ENCODE measurements at places on chromosomes 2 and 18. TPM values are rescaled to one million over a fixed set of nuclear protein-coding genes. Genes with fewer than 3 reads are reported as not detected.

DNA sequence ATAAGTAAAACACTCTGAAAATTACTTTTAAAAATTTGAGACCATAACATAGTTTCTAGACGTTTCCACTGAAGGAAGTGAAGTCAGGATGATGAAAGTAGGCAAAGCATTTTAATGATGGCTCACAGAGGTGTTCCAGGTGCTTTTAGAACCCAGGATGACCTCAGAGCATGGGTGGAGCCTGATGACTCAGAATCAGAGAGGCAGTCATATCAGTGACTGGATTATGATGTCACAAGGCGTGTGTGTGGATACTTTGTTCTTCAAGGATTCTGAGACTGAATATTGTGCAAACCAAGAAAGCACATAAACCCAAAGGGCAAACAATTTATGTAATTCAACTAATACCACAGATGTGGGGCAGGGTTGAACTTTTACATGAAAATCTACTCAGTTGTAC lies 208.0 kb upstream of the FBXO11 start:
- H3K4me1 ChIP-seq, result peaks cover 19% of the 10 kb centered on the region
- H3K27ac ChIP-seq, result no peak overlapping the region
- DNase-seq, result no peak
- H3K36me3 ChIP-seq, result no peaks in the 10 kb centered on the region
- no peaks in the 10 kb centered on the region for H3K27me3 ChIP-seq

GPR45 gene
- total RNA-seq, result not detected

GRCh38 chr2:80311304-80311703 lies 6.8 kb upstream of the LRRTM1 start:
- peaks cover 19% of the 10 kb centered on the region for H3K27me3 ChIP-seq
- H3K27ac ChIP-seq, result no peak overlapping the region
- H3K4me3 ChIP-seq, result no peak overlapping the region
- H3K36me3 ChIP-seq, result no peaks in the 10 kb centered on the region
- no peaks in the 10 kb centered on the region for H3K4me1 ChIP-seq

ANKRD62 gene
- total RNA-seq, result not detected

GRCh38 chr2:7429733-7430132 lies 512.5 kb downstream of the RNF144A start:
- H3K27ac ChIP-seq, result no peak overlapping the region
- H3K27me3 ChIP-seq, result peaks cover 90% of the 10 kb centered on the region
- H3K4me3 ChIP-seq, result no peak overlapping the region
- H3K4me1 ChIP-seq, result peaks cover 11% of the 10 kb centered on the region
- no peaks in the 10 kb centered on the region for H3K36me3 ChIP-seq

ERFE gene
- total RNA-seq, result 0.44 TPM

CRYBA2 gene
- total RNA-seq, result not detected

GRCh38 chr2:202633470-202633869 lies 1.3 kb upstream of the FAM117B start:
- no peak for DNase-seq
- no peak overlapping the region for H3K4me3 ChIP-seq
- H3K27ac ChIP-seq, result peak overlapping the region; percentile 94
- H3K27me3 ChIP-seq, result no peaks in the 10 kb centered on the region
- H3K36me3 ChIP-seq, result no peaks in the 10 kb centered on the region

GRCh38 chr18:23814991-23815614 lies 125.8 kb downstream of the LAMA3 start:
- peak; percentile 51 for DNase-seq
- no peaks in the 10 kb centered on the region for H3K36me3 ChIP-seq
- peaks cover 12% of the 10 kb centered on the region for H3K4me1 ChIP-seq
- no peak overlapping the region for H3K4me3 ChIP-seq
- H3K27me3 ChIP-seq, result no peaks in the 10 kb centered on the region

DNA sequence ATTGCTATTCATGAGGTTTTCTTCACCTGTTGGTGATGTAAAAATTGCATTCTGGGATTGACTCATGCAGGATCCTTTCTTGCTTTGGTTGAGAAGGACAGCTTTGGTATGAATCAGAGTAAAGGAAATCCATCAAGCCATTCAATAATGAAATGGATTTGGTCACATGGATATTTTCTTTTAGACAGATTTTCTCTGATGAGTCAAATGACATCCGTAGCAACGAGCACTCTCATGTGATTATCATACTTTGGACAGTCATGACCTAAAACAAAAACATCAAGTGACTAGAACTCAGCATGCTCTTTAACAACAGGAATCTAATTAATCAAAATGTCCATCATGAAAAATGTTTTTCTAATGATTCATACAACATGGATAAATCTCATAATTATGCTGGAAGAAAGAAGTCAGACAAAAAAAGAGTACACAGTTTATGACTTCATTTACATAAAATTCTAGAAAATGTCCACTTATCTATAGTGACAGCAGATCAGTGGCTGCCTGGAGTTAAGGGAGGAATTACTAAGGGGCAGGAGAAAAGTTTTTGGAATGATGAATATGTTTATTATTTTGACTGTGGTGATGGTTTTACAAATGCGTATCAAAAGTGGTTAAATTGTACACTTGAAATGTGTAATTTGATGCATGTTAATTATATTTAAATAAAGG lies 30.7 kb downstream of the TRAK2 start:
- no peak overlapping the region for H3K4me3 ChIP-seq
- H3K27me3 ChIP-seq, result no peaks in the 10 kb centered on the region
- peak overlapping the region; percentile 48 for H3K27ac ChIP-seq

- H3K27ac ChIP-seq, result peak overlapping the region; percentile 70
- H3K36me3 ChIP-seq, result no peaks in the 10 kb centered on the region
- no peak overlapping the region for H3K4me3 ChIP-seq
- H3K4me1 ChIP-seq, result peaks cover 56% of the 10 kb centered on the region
- no peak for DNase-seq
Observed at GRCh38 chr2:164793529-164793928, 48.1 kb downstream of the COBLL1 start.

DNA sequence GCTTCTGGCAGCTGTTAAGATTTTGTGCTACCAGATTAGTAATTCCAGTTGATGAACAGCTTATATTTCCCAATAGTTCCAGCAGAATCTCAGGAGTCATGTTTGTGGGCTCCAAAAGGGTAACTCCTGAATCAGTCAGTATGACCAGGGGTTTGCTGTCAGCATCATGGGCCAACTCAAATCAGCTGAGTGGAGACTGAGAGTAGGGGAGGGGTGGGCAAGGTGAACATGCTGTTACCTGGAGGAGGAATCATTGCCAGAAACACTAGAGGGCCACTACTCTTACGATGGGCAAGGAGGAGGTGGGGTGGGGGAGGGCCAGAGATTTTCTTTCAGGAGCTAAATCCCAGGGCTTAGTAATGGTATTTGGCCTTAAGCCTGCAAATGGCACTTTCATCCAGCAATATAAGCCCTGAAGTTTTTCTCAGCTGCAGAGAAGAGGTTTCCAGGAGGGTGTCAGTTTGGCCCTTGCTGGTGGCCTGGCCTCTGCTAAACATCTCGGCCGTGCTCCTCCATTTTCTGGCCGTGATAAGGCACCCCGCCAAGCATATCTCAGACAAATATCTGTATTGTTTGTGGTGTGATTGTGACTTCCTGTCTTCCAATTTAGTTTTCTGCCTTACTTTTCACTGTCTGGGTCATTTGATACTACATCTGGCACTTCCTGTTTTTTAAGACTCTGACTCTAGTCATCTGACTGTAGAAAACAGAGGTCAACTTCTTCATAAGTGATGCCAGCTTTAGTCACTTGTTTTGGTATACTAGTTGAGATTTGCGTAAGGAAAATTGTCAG lies 120.5 kb upstream of the CXCR4 start:
- peak overlapping the region; percentile 34 for H3K27ac ChIP-seq
- no peaks in the 10 kb centered on the region for H3K36me3 ChIP-seq
- DNase-seq, result no peak

- DNase-seq, result no peak
- no peak overlapping the region for H3K4me3 ChIP-seq
- peaks cover 66% of the 10 kb centered on the region for H3K4me1 ChIP-seq
- H3K27ac ChIP-seq, result no peak overlapping the region
- no peaks in the 10 kb centered on the region for H3K27me3 ChIP-seq
- no peaks in the 10 kb centered on the region for H3K36me3 ChIP-seq
Observed at GRCh38 chr2:198036029-198036879, 231.9 kb downstream of the PLCL1 start.

GRCh38 chr2:192669505-192670091 lies 474.9 kb upstream of the TMEFF2 start:
- H3K4me3 ChIP-seq, result no peak overlapping the region
- H3K27ac ChIP-seq, result no peak overlapping the region
- no peaks in the 10 kb centered on the region for H3K36me3 ChIP-seq
- no peaks in the 10 kb centered on the region for H3K4me1 ChIP-seq
- H3K27me3 ChIP-seq, result no peaks in the 10 kb centered on the region

GRCh38 chr2:86274918-86275275 lies 62.5 kb downstream of the REEP1 start:
- H3K36me3 ChIP-seq, result no peaks in the 10 kb centered on the region
- H3K27me3 ChIP-seq, result no peaks in the 10 kb centered on the region

TTC32 gene
- total RNA-seq, result 4.9 TPM

DNA sequence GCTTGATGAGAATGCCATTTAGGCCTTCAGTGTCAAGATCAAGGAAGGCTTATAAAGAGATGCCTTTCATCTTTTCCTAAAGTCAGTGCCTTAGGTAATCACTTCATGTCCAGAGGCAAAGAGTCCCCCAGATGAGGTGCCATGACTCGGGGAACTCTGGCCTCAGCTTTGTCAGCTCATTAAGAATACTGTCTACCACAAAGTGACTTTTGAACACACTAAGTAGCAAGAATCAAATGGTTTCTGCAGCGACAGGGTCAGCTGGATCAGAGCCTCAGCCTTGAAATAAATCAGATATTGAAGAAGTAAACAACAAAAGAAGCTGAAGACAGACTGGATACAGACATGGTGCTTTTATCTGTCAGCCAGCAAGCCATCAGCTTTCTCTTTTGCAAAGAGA lies 120.1 kb upstream of the SLC39A10 start:
- H3K36me3 ChIP-seq, result no peaks in the 10 kb centered on the region
- DNase-seq, result no peak
- H3K4me1 ChIP-seq, result peaks cover 17% of the 10 kb centered on the region
- H3K27ac ChIP-seq, result no peak overlapping the region
- no peak overlapping the region for H3K4me3 ChIP-seq

DNA sequence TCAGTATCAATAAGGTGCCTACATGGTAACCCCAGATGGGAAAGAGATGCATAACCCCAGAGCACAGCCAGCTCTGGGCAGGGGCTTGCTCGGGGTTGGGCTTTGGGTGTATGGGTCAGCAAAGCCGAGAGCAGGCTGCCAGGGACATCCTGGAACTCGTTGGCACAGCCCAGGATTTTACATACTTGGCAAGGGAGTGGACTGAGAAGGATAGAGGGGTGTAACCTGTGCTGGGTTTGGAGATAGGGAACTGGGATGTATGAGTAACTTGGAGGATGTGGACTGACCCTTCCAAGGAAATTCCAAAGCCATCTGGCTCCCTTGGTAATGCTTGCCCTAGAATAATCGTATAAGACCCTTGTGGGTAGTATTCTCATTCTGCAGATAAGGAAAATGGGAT lies 44.2 kb downstream of the GPR39 start:
- H3K36me3 ChIP-seq, result no peaks in the 10 kb centered on the region
- no peak overlapping the region for H3K4me3 ChIP-seq
- no peak for DNase-seq
- H3K4me1 ChIP-seq, result no peaks in the 10 kb centered on the region

DNER gene
- total RNA-seq, result 2.3 TPM

CCDC178 gene
- 0.27 TPM for total RNA-seq

IL36RN gene
- total RNA-seq, result not detected

GPATCH11 gene
- 6.3 TPM for total RNA-seq

DNA sequence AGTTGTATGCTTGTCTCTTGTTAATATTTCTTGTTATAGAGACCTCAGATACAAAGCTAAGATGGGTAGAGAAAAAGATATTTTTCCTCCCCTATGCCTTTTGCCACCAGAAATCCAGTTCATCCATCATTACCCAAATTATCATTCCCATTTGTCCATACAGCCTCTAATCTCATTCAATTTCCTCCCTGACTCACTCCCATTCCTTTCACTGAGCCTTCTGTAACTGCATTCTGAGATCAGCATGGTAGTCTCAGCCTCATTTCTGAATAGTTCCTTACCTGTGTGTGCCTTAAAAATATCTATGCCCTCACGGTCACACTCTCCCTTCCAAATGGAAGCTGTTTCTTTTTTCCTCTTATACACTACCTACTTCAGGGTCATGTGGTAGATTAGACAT lies 15.7 kb upstream of the PIK3C3 start:
- peaks cover 12% of the 10 kb centered on the region for H3K27me3 ChIP-seq
- no peak overlapping the region for H3K4me3 ChIP-seq
- no peak for DNase-seq
- no peaks in the 10 kb centered on the region for H3K4me1 ChIP-seq
- no peaks in the 10 kb centered on the region for H3K36me3 ChIP-seq

DNA sequence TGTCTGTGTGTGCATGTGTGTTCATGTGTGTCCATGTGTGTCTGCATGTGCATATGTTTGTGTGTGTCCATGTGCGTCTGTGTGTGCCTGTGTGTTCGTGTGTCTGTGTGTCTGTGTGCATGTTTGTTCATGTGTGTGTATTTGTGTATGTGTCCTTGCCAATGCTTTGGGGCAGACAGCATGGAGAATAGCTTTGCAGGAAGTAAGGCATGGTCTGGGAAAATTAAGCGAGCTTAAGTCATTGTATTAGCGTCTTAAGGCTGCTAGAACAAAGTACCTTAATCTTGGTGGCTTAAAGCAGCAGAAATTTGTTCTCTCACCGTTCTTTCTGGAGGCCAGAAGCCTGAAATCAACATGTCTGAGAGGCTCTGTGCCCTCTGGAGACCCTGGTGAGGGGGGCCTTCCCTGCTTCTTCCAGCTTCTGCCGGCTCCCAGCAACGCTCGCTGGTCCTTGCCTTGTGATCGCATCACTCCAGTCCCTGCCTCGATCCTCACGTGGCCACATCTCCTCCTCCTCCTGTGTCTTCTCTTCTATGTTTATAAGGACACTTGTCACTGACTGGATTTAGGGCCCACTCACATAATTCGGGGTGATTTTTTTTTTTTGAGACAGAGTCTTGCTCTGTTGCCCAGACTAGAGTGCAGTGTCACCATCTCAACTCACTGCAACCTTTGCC lies 3.8 kb downstream of the NEU2 start:
- H3K4me3 ChIP-seq, result no peak overlapping the region
- H3K27ac ChIP-seq, result no peak overlapping the region
- no peaks in the 10 kb centered on the region for H3K36me3 ChIP-seq
- DNase-seq, result no peak
- H3K4me1 ChIP-seq, result no peaks in the 10 kb centered on the region
- peaks cover 12% of the 10 kb centered on the region for H3K27me3 ChIP-seq

FBXO36 gene
- 0.58 TPM for total RNA-seq

GRCh38 chr2:144548532-144549191 lies 28.7 kb upstream of the ZEB2 start:
- H3K36me3 ChIP-seq, result no peaks in the 10 kb centered on the region
- H3K4me1 ChIP-seq, result no peaks in the 10 kb centered on the region
- H3K27ac ChIP-seq, result no peak overlapping the region
- no peak for DNase-seq
- H3K4me3 ChIP-seq, result no peak overlapping the region

- H3K27ac ChIP-seq, result peak overlapping the region; percentile 83
- no peaks in the 10 kb centered on the region for H3K36me3 ChIP-seq
- H3K4me3 ChIP-seq, result peak overlapping the region; percentile 1
- no peaks in the 10 kb centered on the region for H3K27me3 ChIP-seq
- peaks cover 26% of the 10 kb centered on the region for H3K4me1 ChIP-seq
Observed at GRCh38 chr2:64213532-64214275, 69.5 kb upstream of the PELI1 start.

- H3K27me3 ChIP-seq, result no peaks in the 10 kb centered on the region
- H3K27ac ChIP-seq, result no peak overlapping the region
- H3K36me3 ChIP-seq, result no peaks in the 10 kb centered on the region
- no peak for DNase-seq
Observed at GRCh38 chr2:234963773-234964615, 12.2 kb downstream of the SH3BP4 start.

Measured in left ventricle myocardium inferior (tissue), 1 donor.